Stimulated activated CD8-positive, alpha-beta memory T cell treated with anti-CD3 and anti-CD28 coated beads, Interleukin-12 subunit alpha, Interleukin-12 subunit beta, amount 100 ng/mL, for 1 hour (primary cell): ENCODE measurements at places on chromosomes 5 and 9.

DNA sequence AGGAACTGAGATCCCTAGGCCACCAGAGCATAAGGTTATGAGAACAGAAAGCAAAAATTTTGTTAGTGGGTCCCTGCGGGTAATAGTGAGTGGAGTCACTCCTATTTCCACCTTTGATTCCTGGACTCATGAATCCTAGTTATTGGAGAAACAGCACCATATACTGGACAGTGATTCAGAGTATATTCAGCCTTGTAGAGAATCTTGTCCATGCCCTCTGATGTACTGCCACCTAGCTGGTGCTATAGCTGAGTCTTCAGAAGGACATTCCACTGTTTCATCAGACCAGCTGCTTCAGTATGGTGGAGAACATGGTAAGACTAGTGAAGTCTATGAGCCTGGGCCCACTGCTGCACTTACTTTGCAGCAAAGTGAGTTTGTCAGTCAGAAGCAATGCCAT lies 25.0 kb upstream of the ITGA2 start:
- no peak for DNase-seq

GRCh38 chr9:71465392-71465791 lies 302.9 kb downstream of the CEMIP2 start:
- DNase-seq = no peak

DNA sequence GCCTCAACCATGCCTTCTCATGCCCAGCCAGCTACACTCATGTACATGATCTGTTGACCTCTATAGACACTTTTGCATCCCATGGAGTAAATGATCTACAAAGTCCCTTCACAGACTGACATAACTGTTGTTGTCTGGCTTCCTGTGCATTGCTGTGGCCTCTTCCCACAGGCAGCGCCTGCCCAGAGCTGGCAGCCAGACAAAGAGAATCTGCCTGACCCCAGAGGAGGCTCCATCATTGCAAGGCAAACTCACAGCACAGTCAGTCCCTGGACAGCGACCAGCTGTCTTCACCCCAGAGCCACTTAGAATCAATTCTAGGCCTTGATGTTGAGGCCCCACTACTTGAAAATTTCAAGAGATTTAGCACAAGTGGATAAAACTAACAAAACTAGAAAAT lies 65.5 kb downstream of the INSYN2B start:
- DNase-seq = no peak

GRCh38 chr5:14364096-14364495 lies 217.5 kb upstream of the OTULINL start:
- no peak for DNase-seq

GRCh38 chr5:127941646-127942045 lies 141.9 kb upstream of the SLC12A2 start:
- no peak for DNase-seq
